Dorsolateral prefrontal cortex (tissue), 122 donors: ENCODE measurements at places on chromosomes 1 and 21. TPM values are rescaled to one million over a fixed set of nuclear protein-coding genes. Genes with fewer than 3 reads are reported as not detected.

- DNase-seq = no peak
Measured at GRCh38 chr1:32336963-32337675, 1.1 kb upstream of the MARCKSL1 start.

DNA sequence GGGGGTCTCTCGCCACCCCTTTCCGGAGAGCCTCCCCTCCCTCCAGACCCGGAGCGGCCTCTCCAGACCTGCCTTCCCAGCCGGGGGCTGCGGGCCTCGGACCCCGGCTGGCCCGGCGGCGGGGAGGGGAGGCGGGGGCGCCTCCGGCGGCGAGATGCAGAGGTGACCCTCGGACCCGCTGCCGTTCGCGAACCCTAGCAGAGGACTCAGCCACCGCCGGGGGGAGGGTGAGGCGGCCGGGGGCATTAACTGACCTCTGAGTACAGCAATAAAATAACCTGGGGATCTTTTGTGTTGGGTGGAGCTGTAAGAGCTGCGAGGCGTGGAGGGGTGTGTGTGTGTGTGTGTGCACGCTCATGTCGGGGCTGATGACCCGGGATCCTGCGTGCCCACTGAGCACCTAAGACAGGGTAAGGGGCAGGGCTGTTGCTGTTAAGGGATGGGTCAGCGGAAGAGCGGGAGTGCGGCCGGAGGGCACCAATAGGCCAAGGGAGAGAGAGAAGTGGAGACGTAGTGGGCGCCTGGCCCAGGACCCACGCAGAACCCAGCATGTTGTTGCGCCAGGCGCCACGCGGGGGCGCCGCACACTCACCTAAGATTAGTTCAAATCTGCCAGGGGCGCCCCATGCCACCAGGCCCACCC is 6.3 kb downstream of the HAPLN2 start:
- DNase-seq = peak; percentile 73

DNA sequence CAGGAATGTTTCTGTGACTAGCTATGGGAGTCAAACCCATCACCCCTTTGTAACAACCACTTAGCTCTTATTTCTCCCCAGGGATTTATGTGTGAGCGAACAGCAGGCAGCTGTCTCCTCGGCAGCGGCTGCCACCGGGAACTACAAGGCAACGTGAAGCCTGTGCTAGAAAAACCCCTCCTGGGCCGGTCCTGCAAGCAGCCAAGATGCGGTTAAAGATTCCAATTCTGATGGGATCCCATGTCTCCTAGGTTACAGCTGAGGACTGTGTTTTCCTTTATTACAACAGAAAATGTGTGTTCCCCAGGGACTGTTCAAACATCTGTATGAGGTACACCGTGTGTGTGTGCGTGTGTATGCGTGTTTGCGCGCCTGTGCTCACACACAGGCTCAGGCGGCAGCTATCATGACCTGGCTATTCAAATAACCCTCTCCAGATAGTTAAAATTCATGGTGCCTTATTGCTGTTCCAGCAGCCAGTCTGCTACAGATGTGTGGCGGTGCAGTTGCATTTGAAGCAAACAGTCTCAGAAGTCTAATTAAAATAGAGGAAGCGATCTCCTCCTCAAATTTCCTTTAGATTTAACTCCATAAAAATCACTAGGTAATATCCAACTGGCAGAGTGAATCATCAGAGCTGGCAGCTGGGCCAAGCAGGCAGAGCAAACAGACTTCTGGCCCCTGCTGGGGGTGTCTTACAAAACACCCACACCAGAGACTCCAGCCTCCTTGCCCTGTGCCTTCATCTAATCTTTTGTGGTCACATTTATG is 68.0 kb downstream of the LMX1A start:
- DNase-seq = no peak

GRCh38 chr1:8629241-8630091 is 188.0 kb downstream of the RERE start:
- DNase-seq = peak; percentile 53

DNA sequence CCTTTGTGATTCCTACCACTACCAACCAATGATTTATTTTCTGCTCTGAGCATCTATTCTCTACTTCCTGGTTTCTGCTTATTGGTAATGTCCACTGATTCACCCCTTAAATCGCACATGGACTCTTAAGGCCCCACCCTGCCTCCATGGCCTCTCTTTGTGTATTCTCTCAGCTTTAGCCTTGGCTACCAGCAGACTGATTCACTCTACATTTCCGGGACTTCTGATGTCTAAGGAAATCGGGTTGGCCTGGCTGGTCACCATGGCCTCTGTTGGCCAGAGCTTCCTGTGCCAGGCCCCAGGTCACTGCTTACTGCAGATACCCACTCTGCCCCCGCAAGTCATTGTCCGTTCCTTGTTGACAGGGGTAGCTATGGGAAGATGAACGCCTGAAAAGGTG is 40.9 kb downstream of the PDPN start:
- no peak for DNase-seq

DNA sequence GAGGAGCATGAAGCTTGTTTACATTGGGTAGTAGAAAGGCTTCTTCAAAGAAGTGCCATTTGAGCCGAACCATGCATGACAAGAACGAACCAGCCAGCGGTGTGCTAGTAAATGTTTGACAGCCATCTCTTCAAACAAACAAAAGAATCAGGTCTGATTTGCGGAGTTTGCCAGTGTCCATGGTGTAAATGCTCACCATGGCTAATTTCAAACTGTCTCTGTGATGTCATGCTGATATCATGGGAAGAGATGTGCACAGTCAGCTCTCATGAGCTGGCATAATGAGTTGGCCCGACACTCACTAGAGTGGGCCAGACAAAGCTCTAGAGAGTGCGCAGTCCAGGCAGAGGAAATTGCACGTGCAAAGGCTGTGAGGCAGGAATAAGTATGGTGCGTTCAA is 101.1 kb downstream of the KAZN start:
- no peak for DNase-seq

FCRL6 gene
- total RNA-seq = not detected

DNA sequence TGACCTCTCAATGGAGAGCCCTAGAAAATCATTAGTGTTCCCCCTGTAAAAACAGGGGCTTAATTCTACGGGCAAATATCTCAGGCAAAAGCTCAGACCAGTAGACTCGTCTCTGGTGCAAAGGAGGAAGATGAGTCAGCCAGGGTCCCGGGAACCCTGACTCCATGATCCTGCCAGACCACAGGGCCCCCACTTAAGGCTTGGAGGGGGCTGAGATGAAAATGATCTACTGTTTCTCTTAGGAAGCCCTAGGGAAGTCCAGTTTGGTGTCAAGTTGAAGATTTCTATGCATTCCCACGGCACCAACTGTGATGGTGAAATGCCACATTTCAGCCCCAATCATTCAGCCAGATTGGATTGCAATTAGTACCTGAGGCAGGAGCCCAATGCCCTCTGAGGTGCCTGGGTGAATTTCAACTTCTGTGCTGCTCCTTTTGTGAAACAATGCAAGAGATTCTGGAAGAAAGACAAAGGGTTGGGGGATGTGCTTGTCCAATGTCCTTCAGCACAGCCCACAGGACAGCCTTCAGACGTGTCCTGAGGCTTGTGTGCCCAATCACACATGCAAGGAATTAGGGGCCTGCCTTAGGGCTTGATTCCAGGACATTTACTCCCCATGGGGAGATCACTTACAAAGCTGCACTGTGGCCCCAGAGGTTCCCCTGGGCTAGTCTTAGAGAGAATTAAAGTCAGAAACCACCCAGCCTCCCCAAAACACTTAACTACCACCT is 18.1 kb downstream of the NAV1 start:
- no peak for DNase-seq

GRCh38 chr21:21929789-21930188 is 931.6 kb downstream of the NCAM2 start:
- no peak for DNase-seq

- no peak for DNase-seq
Measured at GRCh38 chr21:33246506-33246905, 16.8 kb downstream of the IFNAR2 start.

LMX1A gene
- total RNA-seq = not detected

GRCh38 chr1:50023292-50024159 is at the start of gene AGBL4:
Gene AGBL4 (minus strand): TSS chr1:50023954.
- DNase-seq = peak; percentile 83

GRCh38 chr1:184930645-184931044 is 43.7 kb downstream of the NIBAN1 start:
- no peak for DNase-seq

- peak; percentile 22 for DNase-seq
Measured at GRCh38 chr1:228018961-228019721, 12.3 kb downstream of the WNT3A start.

- no peak for DNase-seq
Measured at GRCh38 chr1:54962612-54963395, 17.6 kb upstream of the TMEM61 start.

DNA sequence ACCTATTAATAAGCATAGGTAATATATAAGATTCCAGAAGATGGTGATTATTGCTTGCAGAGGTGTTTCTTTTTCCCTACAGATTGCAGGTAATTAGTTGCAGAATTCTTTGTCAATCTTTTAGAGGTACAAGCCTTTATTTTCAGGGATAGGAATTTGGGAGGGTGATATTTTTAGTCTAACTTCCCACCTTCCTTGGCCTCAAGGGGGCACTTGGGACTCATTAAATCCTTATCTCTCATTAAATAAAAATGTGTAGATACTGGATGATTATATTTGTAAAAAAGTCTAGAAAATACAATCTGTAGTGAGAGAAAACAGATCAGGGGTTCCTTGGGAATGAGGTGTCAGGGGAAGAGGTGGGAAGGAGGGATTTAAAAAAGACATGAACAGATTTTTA is 179.2 kb downstream of the PATJ start:
- no peak for DNase-seq

DNA sequence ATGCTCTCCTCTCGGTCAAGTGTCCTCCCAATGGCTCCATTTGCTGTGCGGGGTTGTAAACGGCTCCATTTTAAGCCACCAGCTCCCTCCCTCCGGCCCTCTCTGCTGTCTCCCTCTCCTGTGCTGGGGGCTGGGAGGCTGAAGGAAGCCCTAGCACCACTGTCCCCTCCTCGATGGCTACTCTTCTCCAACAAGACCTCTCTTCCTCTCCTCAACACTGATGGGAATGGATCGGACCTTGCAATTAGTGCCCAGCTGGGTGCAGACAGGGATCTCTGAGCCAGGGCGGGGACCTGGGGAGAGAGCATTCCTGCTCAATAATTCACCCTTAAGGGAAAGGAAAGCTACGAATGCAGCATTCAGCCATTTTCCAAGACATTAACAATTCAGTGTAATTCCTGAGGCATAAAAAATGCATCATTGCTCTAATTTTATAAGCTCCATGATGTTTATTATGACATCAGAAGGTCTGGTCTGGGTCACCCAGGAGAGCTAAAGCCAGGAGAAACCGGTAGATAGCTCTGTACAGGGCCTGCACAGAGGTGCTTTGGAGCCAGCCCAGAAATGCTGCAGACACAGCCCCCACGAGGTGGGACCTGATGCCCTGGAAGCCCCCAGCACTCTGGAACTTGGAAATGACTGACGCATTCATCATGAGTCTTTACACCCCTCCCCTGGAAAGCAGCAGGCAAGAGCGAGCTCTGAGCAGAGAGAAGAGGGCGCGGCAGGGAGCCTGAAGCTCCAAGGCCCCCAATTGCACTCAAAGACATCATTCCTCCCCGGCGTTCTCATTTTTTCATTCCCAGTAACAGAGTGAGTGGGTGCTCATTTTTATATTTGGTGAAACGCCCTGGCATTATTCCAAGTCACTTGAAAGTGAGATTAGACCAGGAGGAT is 76.2 kb upstream of the VAMP3 start:
- peak; percentile 20 for DNase-seq

GRCh38 chr1:214499732-214500131 is 51.7 kb downstream of the PTPN14 start:
- no peak for DNase-seq

GRCh38 chr1:32073299-32074229 is 825 bp downstream of the TMEM39B start:
- DNase-seq = no peak
